ENCODE measurements at places on chromosomes 3 and 15. TPM values are rescaled to one million over a fixed set of nuclear protein-coding genes. Genes with fewer than 3 reads are reported as not detected.

DNA sequence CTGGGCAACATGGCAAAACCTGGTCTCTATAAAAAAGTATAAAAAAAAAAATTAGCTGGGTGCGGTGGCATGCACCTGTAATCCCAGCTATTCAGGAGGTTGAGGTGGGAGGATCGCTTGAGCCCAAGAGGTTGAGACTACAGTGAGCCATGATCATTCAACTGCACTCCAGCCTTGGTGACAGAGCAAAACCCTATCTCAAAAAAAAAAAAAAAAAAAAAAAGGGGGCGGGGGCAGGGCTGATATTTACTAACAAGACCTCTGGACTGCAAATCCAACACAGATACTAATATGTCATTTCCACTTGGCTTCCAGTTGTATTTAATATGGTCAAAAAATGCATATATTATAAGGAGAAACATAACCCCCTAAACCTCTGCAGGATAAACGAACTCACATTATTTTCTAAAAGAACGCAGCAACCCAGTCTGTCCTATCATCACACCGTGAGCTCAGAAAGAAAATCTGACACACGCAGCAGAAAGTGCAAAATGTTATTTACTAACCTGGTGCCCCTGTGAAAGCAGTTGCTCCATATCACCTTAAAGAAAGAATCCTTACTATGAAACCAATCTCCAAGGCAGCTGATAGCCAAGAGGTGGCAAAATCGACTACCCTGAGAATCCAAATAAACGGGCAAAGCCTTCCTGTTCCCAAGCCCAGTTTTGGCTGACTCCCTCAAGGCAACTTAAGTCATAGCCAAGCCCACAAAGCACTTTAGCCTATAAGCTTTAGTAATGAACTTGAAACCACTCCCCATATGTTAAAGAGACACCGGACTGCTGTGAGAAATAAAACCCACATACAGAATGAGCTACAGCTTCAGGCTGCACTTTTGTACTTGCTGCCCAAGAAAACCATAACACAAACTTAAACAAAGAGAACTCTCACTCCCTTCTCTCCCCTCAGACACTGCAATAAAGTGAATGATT is 39.3 kb downstream of the PLD1 start:
- DNase-seq = no peak
- H3K4me3 ChIP-seq = peak overlapping the region; percentile 57
- no peaks in the 10 kb centered on the region for H3K27me3 ChIP-seq
- H3K36me3 ChIP-seq = no peaks in the 10 kb centered on the region

DNA sequence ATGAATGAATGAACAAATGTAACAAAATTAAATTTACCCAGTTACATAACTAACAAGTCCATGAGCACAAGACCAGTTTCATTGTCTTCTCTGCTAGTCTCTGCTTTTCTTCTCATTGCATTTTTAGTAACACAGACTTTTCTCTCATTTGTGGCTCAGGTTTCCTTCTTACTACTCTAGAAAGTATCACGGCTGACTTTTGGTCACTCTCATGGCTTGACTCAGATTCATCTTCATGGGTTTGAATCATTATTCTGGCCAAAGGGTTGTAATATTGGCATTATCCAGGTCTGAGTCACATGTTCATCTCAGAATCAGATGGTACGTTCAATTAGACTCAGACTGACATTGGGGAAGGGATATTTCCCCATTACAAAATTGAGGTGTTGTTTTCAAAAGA is 121.5 kb upstream of the SATB1 start:
- no peaks in the 10 kb centered on the region for H3K27me3 ChIP-seq
- no peaks in the 10 kb centered on the region for H3K36me3 ChIP-seq
- H3K27ac ChIP-seq = no peak overlapping the region
- no peak overlapping the region for H3K4me3 ChIP-seq
- DNase-seq = no peak
- no peaks in the 10 kb centered on the region for H3K4me1 ChIP-seq

Gene NEIL1
- total RNA-seq = 6.0 TPM

GRCh38 chr3:187014417-187014864 is 84.1 kb downstream of the ST6GAL1 start:
- H3K36me3 ChIP-seq = no peaks in the 10 kb centered on the region
- no peaks in the 10 kb centered on the region for H3K4me1 ChIP-seq
- no peak overlapping the region for H3K4me3 ChIP-seq
- no peaks in the 10 kb centered on the region for H3K27me3 ChIP-seq

DNA sequence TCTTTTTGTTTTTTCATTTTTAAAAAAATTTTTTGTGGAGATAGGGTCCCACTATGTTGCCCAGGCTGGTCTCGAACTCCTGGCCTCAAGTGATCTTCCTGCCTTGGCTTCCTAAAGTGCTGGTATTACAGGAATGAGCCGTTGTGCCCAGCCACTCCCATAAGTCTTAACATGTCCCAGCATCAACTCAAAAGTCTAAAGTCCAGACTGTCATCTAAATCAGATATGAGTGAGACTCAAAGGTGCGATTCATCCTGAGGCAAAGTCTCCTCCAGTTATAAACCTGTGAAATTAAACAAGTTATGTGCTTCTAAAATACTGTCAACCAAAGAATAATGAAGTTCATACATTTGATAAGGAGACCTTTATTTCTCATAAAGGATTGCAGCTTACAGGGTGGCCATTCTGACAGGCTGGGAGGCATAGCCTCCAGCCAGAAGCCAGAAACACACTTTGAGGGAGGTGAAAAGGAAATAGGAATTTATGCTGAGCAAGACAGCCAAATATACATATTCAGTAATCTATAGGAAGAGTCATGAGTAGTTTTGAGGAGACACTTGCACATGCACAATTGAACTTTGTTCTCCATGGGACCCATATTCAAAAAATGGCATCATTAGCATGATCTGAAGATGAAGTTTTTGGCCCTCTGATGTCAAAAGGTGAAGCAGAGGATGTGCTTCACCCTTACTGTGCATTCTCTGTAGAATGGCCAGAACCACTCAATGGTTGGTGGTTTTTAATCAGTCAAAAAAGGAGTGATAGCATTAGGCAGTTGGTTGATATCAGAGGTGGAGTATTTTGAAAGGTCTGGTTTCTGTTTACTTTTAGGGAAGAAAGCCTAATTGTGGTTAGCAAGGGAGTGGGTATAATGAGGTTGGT is 11.0 kb upstream of the ZNF662 start:
- no peaks in the 10 kb centered on the region for H3K27me3 ChIP-seq
- H3K27ac ChIP-seq = no peak overlapping the region
- H3K4me3 ChIP-seq = no peak overlapping the region
- DNase-seq = no peak
- H3K4me1 ChIP-seq = no peaks in the 10 kb centered on the region
- no peaks in the 10 kb centered on the region for H3K36me3 ChIP-seq

Gene GANC
- 6.6 TPM for total RNA-seq

Gene GRK7
- 0.12 TPM for total RNA-seq
